ENCODE measurements at places on chromosomes 1 and 21.
A peak's percentile ranks its signal among the peaks of the same experiment; 100 is the strongest.

GRCh38 chr21:18030248-18030647, 211.1 kb upstream of the C21orf91 start:
- peak; percentile 44 for DNase-seq

- DNase-seq = no peak
These were observed 24.2 kb downstream of the TRABD2B start for GRCh38 chr1:47972864-47973432.

- DNase-seq = no peak
These were observed 202.6 kb upstream of the COA6 start for GRCh38 chr1:234170622-234171021.

GRCh38 chr1:209736490-209737117, 19.2 kb upstream of the TRAF3IP3 start:
- DNase-seq = no peak

- DNase-seq = no peak
These were observed 12.7 kb downstream of the MTFR1L start for GRCh38 chr1:25832336-25833037.

DNA sequence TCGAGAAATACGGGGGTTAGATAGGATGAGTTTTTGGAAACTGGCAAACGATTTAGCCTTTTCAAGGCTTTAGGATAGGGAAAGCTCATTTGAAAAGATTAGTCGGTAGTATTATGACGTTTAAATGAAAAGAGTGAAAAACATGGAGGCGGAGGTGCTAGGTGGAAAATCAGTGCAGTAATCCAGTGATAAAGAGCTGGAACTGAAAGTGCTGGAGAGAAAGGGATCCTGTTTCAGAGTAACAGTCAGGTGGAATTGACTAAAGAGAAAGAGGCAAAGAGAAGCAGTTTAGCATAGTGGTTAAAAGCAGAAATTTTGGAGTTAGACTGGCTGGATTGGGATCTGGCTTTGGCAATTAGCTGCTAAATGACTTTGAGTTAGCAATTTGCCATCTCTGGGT, 945 bp downstream of the WDR3 start:
- DNase-seq = no peak

- no peak for DNase-seq
These were observed 53.5 kb upstream of the BACH1 start for GRCh38 chr21:29245104-29245643.

- no peak for DNase-seq
These were observed 92.5 kb upstream of the LRRC8D start for GRCh38 chr1:89728381-89728780.

- no peak for DNase-seq
These were observed 29.0 kb downstream of the NFIA start for GRCh38 chr1:61111084-61112004.

DNA sequence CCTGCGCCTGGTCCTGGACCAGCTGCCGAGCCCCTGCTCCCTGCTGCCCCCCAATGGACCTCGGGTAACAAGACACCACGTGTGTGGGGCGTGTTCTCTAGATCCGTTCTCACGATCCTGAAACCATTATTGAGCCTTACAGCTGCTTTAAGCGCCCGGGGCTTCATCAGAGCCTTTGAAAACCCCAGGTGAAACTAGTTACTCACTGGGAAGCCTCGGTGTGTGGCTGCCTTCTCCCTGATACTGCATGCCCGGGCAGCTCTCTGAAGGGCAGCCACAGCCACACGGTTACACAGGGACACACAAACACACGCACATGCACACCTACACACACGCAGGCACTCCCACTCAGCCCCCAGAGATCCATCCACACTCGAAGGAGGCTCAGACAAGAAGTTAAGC, 5.3 kb downstream of the HES2 start:
- no peak for DNase-seq

All from Right ventricle myocardium inferior (tissue), 1 donor.